ENCODE measurements at places on chromosomes 5 and 9. TPM values are rescaled to one million over a fixed set of nuclear protein-coding genes. Genes with fewer than 3 reads are reported as not detected.

GRCh38 chr5:23446424-23446823, 61.0 kb upstream of the PRDM9 start:
- DNase-seq, result peak; percentile 0

DNA sequence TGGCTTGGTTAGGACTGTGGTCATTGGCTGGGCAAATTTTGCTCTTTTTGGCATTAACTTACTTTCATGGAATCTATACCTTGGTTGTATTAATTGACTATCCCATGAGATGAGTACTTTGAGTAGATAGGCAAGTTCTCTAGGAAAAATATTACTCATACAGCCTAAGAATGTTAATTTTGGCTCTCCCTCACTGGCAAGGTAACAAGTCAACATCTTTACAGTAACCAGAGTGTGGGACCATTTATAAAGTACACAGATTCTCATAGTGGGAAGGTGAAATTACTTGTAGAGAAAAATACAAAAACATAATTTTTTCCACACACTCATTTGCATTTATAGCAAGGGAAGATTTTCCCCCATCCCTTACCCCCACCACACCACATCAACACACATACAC, 154.6 kb upstream of the ZNF608 start:
- DNase-seq, result no peak

DNA sequence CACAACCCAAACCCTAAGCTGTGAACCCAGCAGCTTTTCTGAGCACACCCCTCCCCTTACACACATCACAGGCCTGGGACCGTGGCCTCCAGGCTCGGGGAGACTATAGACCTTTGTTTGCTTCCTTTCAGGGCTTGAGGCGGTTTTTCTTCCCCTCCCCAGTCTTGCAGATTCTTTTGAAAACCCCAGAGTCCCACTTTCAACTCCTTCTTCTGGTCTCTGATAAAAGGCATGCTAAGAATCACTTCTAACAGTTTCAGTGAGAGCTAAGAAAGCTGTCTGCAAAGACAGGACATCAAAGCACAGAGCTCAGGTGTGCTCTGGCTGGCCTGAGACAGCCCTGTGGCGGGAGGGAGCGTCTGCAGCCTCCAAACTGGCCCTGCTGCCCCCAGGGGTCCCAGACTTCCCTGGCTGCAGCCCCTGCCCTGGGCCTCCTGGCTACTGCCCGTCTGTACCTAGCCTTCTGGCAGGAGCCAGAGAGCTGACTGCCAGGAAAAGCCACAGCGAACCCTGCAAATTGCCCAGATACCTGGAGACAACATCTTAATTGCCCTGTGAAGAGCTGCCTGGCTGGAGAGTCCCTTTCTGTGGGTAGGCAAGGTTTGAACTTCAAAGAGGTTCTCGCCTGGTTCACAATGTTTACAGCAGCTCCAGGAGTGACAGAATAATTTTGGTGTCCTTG, 138.9 kb downstream of the GADD45G start:
- no peak for DNase-seq

DNA sequence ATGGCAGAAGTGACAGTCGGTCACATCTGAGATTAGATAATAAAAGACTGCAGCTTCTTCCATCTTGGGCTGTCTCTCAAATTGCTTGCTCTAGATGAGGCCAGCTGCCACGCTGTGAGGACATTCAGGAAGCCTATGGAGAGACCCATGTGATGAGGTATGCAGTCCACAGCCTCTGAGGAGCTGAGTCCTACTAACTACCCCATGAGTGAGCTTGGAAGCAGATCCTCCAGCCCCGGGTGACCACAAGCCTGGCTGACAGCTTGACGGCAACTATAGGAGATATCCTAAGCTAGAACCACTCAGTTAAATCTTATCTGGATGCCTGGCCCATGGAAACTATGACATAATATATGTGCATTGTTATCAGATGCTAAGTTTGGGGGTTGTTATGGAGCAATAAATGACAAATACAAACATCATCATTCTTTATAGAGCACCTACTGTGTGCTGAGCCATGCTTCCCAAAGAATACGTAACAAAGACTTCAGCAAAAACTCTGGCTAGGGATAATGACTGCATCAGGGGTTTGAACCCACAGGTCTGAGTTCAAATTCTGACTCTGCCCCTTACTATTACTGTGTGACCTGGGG, 26.7 kb downstream of the KCNV2 start:
- no peak for DNase-seq

GRCh38 chr9:128846680-128847030, 17.1 kb upstream of the SPOUT1 start:
- no peak for DNase-seq

DNA sequence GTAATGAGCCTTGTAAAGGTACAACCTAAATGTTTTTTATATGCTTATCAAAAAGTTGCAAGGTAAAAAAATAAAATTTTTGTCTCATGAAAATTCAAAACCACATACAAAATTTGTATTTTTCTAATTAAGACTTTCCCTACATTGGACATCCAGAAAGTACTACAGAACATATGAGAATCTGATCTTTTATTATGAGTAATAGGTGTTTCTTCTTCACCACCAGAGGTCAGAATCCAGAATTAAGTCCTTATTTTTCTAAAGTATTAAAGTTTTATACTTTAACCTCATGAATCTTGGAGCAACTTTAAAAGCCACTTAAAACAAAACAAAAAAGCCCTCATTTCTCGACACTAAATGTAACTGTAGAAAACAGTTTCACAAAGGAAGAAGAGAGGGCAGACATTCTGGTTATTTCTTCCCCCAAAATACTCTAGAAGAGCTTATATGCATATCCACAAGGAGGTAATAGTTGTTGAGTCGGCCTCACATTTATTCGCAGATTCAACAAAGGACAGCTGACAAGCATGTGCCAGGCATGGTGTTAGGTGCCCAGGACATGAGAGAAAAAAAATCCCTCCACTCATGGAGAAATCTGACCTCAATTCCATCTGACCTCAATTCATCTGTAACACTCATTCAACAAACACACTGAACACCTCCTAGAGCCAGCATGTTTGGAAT, 69.3 kb downstream of the MLLT3 start:
- DNase-seq, result peak; percentile 23

GRCh38 chr5:93578813-93579691, 2.0 kb downstream of the NR2F1-AS1 start:
- DNase-seq, result peak; percentile 85

DNA sequence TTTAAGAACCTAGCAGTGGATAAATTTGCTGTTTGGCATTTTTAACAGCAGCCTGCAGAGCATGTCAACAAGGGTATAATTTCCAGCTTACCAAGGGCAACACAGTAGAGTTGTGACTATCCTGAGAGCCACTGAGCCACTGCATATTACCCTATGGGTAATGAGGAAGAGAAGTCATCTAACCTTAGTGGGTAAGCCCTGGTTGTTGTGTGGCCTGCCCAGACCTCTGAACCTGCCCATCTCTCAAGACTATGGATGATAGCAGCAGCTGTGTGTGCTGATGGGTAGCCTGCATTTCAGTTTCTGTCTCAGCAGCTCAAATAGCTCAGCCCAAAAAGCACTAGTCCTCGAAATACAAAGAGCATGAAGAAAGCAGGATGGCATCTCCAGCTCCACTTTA, 56.1 kb upstream of the PIP5K1B start:
- DNase-seq, result no peak

GRCh38 chr5:171258737-171259415, 50.2 kb upstream of the TLX3 start:
- peak; percentile 40 for DNase-seq

- DNase-seq, result peak; percentile 87
Observed at GRCh38 chr5:132221781-132222648, 5.6 kb downstream of the P4HA2 start.

- peak; percentile 61 for DNase-seq
Observed at GRCh38 chr5:83095957-83096539, 18.7 kb downstream of the XRCC4 start.

- DNase-seq, result no peak
Observed at GRCh38 chr5:56354836-56355235, 121.7 kb upstream of the ANKRD55 start.

- DNase-seq, result no peak
Observed at GRCh38 chr9:34347800-34348158, 18.4 kb downstream of the NUDT2 start.

GRCh38 chr5:171291371-171291770, 17.7 kb upstream of the TLX3 start:
- no peak for DNase-seq

GRCh38 chr9:8648271-8648845, 848.8 kb upstream of the DMAC1 start:
- peak; percentile 8 for DNase-seq

GRCh38 chr9:87479801-87480201, 17.9 kb upstream of the DAPK1 start:
- peak; percentile 61 for DNase-seq

DNA sequence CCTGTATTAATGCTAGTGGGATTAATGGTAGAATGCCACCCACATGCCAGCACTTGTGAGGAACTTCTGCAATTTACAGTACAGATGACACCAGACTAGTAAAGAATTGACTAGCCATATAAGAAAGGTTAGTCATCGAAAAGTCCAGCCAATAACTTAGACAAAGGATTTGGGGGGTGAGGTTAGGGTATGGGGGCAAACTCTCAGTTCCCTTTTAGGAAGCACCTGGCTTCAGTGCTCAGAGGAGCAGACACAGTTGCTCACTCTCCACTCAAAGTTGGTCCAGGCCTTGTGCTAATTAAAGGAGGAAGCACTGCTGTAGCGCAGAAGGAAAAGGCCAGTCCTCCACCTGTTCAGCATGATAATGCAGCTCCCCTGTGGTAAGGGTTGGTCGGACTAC, 25.2 kb downstream of the TGFBR1 start:
- DNase-seq, result no peak

DNA sequence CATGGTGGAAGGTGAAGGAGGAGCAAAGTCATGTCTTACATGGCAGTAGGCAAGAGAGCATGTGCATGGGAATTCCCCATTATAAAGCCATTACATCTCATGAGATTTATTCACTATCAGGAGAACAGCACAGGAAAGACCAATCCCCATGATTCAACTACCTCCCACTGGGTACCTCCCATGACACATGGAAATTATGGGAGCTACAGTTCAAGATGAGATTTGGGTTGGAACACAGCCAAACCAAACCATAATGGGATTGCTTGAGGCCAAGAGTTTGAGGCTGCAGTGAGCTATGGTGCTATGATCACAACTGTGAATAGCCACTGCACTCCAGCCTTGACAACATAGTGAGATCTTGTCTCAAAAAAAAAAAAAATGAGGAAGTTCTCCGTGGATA, 581.8 kb downstream of the TAF11L14 start:
- no peak for DNase-seq

GRCh38 chr5:35151146-35151920, 79.0 kb downstream of the PRLR start:
- peak; percentile 70 for DNase-seq

DNA sequence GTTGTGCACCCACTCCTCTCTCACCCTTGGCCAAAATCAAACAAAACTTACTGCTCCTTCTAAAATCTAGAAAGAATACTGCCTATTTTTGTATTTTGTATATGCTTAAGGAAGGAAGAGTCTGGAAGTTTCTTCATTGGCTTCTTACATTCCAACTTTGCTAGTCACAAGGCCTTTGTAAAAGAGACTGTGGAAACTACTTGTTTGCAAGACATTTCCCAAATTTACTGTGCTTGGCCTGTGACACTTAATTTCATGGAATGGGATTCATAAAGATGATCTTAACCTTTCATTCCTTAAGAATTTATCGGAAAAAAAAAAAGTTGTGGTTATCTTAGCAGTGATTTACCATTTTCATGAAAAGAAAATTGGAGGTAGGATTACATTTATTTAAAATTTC, 208.9 kb downstream of the VPS13A start:
- peak; percentile 70 for DNase-seq

The NANS gene
- total RNA-seq, result 94.1 TPM

The RNF208 gene
- not detected for total RNA-seq

The LMNB1 gene
- 31.6 TPM for total RNA-seq

The LHX2 gene
- not detected for total RNA-seq

The OMD gene
- total RNA-seq, result not detected

The ZDHHC11B gene
- not detected for total RNA-seq

The ARL14EPL gene
- not detected for total RNA-seq

The SLC31A2 gene
- total RNA-seq, result 11.6 TPM

The FANCC gene
- 7.8 TPM for total RNA-seq

The BNC2 gene
- total RNA-seq, result 41.6 TPM
